ENCODE measurements at places on chromosomes 5 and 9.

DNA sequence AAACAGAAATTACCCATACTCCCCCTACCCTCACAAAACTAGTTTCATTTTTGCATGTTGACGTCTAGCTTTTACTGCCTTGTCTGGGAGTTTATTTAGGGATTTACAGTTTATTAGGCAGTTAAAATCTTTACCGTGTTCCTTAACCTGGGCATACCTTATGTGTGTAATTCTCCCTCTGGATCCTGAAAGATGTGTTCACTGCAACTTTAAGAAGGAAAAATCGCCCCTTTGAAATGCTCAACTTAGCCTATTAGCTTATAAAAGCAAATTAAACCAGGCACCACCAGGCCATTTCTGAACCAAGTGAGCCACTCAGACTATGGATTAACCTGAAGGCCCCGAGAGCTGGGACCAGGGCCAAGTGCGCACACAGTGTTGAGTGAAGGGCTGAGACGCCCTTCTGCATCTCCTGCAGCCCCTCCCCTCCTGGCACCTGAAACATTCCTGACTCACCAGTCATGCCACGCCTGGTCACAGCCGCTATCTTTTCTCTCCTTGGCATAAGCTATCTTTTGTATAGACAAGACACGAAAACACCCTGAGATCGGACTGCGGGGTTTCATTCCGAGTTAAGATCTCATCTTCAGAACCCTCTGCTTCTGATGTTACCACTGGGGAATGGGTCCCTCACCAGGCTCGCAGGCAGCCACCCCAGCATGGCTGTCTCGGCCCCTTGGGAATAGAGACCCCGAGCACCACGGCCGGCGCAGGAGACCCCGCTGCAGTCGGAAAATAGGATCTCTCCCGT, 111.9 kb downstream of the ROR2 start:
- no peak for DNase-seq

- no peak for DNase-seq
These were observed 67.8 kb downstream of the MED27 start for GRCh38 chr9:132011896-132012295.

- DNase-seq = no peak
These were observed 249.8 kb downstream of the AUH start for GRCh38 chr9:91111876-91112275.

DNA sequence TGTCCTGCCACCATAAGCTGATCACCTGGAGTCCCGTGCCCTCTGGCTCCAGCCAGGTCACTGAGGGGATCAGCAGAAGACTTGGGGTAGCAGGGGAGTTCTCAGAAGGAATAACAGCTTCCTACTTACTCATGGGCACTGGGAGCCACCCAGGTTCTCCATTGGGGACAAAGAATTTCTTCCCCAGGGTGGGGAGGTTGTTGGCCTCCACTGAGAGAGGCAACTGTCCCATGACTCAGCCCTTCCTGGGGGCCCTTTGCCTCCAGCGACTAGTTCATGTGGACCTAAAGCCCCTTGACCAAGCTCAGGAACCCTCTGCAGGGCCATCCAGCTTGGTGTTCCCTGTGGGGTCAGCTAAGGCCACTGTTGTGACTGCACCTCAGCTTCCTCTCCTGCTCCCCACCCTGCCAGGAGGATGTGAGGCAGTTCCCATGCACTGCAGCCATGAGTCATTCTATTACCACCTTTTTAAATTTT, 175.0 kb downstream of the AUH start:
- peak; percentile 51 for DNase-seq

- no peak for DNase-seq
These were observed 152.7 kb upstream of the ADRA1B start for GRCh38 chr5:159763562-159763961.

GRCh38 chr5:168295574-168296201, 4.2 kb downstream of the WWC1 start:
- DNase-seq = peak; percentile 87

DNA sequence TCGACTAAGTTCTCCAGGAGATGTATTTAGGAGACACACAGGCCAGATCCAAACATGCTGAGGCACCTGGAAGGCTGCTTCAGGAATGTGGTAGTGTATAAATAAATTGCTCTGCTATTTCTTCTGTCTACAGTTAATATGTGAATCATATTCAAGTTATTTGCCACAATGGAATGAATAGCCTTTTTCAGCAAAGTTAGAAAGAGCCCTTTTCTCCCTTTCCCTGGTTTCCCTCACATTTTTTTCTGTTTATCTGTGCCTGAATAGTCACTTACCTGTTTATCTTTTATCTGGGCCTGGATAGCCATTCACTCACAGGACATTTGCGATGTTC, 44.1 kb upstream of the CLINT1 start:
- DNase-seq = no peak

DNA sequence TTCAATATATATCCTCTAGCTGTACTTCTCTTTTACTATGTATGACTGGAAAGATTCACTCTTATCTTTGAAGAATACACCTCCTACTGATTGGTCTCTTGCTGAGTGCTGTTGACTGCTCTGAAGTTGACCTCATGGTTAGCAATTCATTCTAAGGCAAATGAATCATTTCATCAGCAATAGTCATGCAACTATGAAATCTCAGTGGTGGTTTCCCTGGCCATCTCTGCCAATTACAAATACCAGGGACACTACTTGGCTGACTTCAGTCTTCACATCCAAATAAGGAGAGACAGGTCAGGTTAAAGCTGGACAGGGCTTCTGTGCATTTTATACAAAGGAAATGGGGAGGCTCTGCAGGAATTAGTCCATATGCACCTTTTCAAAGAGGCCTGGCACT, 333.5 kb upstream of the ACTBL2 start:
- peak; percentile 89 for DNase-seq

- DNase-seq = no peak
These were observed 236.4 kb upstream of the DAB2 start for GRCh38 chr5:39661026-39661779.
